Stimulated activated CD4-positive, alpha-beta T cell treated with anti-CD3 and anti-CD28 coated beads, TNF-alpha, amount 100 ng/mL, for 48 hours (primary cell): ENCODE measurements at places on chromosomes 6 and 20.
A peak's percentile ranks its signal among the peaks of the same experiment; 100 is the strongest.

DNA sequence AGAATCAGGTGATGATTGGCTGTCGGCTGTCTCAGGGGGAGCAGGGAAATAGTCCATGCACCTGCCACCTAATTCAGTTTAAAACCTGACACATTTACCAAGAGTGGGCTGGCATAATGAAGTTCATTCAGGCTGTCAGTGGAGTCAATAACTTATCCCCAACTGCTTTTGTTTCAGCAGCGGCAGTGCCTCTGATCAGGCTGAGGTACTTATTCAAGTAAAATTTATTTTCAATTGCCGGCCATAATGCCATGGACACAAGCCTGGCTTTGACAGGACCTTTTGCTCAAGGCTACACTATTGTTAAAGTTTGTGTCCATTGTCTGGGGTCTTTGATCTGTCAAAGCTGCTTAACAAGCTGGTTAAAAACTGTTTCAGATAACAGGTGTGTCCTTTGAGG is 20.6 kb downstream of the OLIG3 start:
- no peak for DNase-seq

GRCh38 chr6:79079561-79080041 is 1.5 kb upstream of the PHIP start:
- no peak for DNase-seq

GRCh38 chr20:49909499-49910339 is 5.6 kb downstream of the SPATA2 start:
- DNase-seq = no peak

DNA sequence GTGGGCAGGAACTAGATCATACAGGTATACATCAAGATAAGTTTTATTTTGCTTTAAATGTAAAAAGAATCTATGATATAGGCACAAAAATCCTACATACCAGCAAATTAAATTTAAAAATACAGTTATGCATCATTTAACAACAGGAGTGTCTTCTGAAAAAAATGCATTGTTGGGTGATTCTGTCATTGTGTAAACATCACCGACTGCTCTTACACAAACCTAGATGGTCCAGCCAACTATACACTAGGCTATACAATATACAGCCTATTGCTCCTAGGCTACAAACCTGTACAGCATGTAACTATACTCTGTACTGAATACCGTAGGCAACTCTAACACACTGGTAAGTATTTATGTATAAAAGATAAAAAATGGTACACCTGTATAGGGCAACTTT is 139.4 kb downstream of the RNGTT start:
- DNase-seq = no peak

GRCh38 chr6:13848522-13849150 is 34.3 kb upstream of the MCUR1 start:
- DNase-seq = no peak

DNA sequence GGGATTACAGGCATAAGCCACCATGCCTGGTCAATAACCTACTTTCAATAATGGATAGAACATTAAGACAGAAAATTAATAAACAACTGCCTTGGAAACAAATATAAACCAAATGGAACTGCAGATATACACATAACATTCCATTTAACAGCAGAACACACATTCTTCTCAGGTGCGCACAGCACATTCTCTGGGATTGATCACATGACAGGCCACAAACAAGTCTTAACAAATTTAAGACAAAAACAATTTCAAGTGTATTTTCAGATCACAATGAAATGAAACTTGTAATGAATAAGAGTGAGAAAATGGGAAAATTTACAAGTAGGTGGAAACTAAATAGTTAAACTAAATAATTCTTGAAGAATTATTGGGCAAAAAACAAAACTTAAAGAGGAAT is 167.9 kb downstream of the TBX18 start:
- no peak for DNase-seq

- DNase-seq = no peak
Measured at GRCh38 chr6:39084506-39084905, 30.5 kb downstream of the SAYSD1 start.

GRCh38 chr6:163698086-163698485 is 283.6 kb downstream of the QKI start:
- no peak for DNase-seq

GRCh38 chr6:42569102-42570028 is 5.5 kb downstream of the UBR2 start:
- no peak for DNase-seq

DNA sequence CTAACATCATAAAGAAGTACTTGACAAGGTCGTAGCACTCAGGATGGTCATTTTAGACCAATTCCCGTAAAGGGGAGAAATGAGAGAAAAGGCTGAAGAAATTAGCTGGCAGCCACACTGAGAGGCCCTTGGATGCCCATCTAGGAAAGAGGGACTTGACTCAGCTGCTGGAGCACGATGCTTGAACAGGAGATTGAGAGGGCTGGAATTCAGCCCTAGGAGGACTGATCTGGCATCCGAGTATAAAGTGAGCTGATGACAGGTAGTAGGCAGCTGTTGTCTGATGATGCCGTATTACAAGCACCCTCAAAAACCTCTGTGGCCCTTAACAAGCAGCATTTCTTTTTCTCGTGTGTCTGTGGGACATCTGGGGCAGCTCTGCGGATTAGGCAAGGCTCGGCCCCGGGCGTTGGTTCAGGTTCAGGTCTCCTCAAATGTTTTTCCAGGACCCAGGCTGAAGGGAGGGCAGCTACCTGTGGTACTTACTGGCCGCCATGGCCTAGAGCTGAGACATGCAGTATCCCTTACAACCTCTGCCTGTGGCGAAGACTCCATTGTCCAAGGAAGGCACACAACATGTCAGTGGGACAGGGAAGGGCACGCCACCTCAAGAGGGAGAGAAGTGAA is 219.6 kb upstream of the SNX9 start:
- no peak for DNase-seq

DNA sequence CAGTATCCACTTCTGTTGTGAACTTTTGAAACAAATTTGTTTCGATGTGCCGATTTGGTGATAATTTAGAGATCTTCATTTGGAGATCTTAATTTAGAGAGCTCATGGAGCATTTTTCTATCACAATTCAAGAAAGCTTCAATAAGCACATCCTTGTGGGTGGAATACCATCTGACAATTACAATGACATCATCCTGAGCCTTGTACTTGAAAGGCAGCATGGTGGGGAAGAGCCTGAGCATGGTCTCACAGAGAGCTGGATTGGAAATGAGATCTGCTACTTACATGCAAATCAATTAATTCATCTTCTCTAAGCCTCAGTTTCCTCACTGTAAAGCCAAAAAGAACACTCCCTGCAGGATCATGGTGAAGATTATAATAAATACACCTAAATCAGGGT is 75.9 kb downstream of the FRK start:
- DNase-seq = no peak

- peak; percentile 52 for DNase-seq
Measured at GRCh38 chr6:25137916-25138232, 141.3 kb upstream of the CARMIL1 start.

DNA sequence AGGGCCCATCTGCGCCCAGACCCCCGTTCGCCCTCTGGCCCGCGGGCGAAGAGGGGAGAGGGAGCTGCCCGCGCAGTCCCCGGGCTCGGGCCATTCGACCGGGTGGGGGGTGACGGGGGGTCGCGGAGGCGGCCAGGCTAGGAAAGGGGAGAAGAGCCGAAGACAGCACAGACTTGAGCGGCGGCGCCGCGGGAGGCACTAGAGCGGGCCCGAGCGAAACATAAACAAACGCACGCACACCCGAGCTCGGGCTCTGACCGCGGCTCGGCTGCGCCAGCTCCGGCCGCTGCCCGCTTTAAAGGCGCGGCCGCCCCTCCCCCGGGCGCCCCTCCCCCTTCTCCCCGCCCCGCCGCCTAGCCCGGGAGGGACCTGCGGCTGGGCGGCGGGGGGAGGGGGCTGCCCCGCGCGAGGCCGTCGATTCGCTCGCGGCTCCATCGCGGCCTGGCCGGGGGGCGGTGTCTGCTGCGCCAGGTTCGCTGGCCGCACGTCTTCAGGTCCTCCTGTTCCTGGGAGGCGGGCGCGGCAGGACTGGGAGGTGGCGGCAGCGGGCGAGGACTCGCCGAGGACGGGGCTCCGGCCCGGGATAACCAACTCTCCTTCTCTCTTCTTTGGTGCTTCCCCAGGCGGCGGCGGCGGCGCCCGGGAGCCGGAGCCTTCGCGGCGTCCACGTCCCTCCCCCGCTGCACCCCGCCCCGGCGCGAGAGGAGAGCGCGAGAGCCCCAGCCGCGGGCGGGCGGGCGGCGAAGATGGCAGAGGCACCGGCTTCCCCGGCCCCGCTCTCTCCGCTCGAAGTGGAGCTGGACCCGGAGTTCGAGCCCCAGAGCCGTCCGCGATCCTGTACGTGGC is at the start of gene FOXO3:
FOXO3 (plus strand) TSS at position 455 of the 846 bp plus-strand sequence; CDS start at position 747, 292 bp downstream.
- DNase-seq = no peak

DNA sequence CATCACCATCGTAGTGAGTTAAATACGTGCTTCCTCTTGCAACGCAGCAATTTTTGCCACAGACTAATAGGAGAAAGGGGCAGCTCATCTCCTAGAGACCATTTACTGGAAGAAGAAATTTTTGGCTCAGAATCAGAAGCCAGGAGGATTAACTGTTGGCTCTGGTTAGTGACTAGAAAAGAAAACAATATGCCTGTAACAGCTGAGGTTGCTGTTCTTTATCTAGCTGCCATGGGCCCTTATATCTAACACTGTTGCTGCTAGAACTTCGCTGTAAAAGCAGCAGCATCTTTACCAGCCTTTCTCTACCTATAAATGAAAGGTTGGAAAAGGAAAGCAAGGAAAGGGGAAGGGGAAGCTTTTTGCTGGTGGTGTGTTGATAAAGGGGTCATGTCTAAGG is 65.9 kb downstream of the FAM135A start:
- DNase-seq = no peak

- no peak for DNase-seq
Measured at GRCh38 chr6:164825386-164825785, 484.0 kb downstream of the C6orf118 start.

DNA sequence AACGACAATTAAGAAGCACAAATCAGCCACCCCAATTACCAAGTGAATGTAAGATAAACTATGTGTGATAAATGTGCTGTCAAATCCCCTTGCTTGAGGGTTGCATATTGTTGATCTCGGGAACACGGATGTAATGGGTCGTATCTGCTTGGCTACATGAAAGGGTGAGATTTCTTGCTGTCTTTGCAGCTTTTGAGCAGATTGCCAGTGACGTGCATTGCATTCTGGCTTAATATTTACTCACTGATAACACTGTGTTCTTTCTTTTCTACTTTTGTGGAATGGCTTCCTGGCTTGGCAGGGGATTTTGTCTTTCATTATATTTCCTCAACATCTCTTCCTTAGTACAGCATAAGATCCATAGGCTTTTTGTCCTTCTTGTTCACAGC is 10.5 kb upstream of the FAM210B start:
- DNase-seq = no peak
